ENCODE measurements at places on chromosomes 11 and 22.

- peak; percentile 13 for DNase-seq
Measured at GRCh38 chr11:88508759-88509581, 171.4 kb upstream of the CTSC start.

GRCh38 chr11:111236383-111236782 is 9.1 kb upstream of the POU2AF2 start:
- peak; percentile 65 for DNase-seq

DNA sequence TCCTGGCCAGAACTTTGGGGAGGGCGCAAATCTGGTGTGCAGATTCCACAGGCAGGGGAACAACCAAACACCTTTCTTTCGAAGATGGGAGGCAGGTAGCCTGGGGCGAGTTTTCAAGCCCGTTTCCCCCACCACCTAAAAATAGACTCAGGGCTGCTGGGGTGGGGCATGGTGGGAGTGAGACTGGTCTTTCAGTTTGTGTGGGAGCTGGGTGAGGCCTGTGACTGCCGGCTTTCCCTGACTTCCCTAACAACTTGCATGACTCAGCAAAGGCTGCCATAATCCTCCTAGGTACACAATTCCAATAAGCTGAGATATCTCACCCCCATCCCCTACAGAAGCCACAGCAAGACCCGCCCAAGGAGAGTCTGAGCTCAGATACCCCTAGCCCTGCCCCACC is 4.3 kb upstream of the OR5B12 start:
- DNase-seq = no peak

DNA sequence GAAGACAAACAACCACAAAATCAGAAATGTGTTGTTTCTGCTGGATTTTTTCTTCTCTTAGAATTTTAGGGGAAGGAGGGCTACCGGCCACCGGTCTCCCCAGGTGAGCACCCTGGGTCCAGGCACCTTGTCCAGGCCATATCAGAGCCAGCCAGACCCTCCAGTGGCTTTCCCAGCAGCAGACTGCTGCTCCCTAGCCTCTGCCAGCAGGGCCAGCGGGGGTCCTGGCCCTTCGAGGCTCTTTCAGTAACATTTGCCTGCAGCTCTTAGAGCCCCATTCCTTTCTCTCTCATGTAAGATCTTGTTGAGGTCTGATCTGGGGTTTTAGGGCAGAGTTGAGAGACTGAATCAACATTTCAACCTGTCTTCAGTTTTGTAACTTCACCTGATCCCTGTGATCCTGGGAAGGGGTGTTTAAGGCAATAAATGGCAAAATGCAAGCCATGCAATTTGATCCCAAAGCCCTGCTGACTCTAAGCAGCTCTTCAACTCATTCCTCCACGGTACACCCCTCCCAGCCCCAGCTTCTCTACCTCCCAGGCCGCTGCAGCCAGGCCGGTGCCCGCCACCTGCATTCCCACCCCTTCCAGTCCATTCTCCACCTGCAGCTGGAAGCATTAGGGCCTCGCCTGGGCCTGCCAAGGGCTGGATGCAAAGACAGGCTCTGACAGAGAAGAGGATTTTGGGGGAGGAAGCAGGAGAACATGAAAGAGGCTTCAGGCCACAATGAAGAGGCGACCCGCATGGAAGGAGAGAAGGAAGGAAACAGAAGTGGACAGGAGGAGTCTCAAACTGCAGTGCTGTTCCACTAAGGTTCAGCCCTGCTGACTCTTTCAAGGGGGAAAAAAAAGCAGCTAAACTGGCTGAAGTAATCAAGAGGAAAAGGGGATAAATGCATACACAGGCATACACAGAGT is 113.0 kb upstream of the FGF3 start:
- DNase-seq = no peak

DNA sequence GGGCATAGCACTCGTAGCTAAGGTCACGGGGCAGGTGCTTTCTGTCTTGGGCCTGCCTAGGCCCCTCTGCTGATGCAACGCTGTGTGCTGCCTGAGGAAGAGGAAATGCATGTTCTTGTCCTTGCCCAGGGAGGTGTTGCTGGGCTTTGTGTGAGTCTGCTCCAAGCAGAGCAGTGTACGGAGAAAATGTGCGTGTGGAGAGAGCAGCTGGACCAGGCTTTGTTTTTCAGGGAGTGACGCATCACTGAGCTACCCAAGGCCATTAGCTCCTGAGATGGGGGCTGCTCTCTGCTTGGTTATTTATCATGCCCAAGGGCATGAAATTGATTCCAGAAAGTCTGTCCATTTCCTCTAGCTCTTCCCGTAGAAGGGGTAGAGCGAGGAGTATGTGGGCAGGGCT is 82.9 kb upstream of the THY1 start:
- DNase-seq = no peak

DNA sequence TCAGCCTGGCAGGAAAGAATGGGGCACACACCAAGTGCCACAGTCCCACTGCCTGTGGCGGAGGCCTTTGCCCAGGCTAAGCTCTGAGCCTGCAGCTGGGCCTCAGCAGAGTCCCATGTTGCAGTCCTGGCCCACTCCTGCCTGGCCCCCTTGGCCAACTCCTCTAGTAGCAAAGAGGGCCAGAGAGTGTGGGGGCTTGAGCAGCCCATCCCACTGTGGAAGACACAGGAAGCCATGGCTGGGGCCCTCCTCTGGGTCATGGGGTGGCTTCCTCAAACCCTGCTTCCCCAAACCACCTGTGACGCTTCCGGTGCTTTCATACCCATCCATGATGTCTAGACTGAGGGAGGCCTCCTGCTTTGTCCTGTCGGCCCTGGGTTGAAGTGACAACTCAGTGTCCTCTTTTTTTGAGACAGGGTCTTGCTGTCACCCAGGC is 5.8 kb downstream of the RPS19BP1 start:
- DNase-seq = no peak

- peak; percentile 32 for DNase-seq
Measured at GRCh38 chr11:93775289-93775688, 8.8 kb upstream of the MED17 start.

GRCh38 chr22:47779474-47779873 is 1017.0 kb downstream of the TBC1D22A start:
- DNase-seq = no peak

DNA sequence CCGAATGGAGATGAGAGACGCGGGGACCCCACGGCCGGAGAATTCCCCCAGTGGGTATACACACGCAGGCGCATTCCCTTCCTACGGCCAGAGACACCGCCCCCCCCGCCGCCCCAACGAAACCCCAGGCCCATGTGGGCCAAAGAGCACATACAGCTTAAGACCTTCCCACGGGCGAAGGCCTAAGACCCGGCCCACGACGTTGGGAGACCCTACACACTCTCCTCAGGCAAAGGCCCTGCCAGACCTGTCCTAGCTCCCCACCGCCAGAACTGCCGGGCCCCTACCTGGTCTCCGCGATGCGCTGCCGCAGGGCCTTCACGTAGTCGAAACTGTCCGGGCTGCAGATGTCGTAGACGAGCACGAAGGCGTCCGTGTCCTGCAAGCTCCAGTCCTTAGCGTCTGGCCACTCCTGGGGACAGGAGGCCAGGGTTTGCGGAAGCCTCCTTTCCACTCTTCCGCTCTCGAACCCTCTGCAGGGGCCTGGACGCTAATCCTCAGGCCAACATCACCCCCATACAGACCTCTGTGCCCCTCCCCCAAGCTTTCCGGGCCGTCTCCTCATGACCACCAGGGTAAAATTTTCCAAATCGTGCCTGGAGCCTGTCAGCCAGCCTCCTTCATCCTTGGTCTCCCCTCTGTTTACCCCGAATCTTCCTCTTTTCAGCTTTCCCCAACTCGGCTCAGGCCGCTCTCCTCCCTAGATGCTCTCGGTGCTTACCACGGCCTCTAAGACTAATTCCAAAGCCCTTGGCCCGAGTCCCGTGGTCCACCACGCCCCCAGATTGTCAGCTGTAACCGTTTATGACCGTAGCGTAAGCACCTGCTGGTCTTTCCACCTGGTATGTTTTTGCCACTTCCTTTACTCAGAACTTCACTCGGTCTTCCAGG is 1.7 kb downstream of the RASL10A start:
- peak; percentile 23 for DNase-seq

- no peak for DNase-seq
Measured at GRCh38 chr22:39947220-39948216, 12.7 kb upstream of the TMA7B start.

GRCh38 chr11:76642341-76642740 is 28.2 kb downstream of the LRRC32 start:
- peak; percentile 59 for DNase-seq

GRCh38 chr11:47355283-47356128 is 3.0 kb upstream of the MYBPC3 start:
- DNase-seq = peak; percentile 87

DNA sequence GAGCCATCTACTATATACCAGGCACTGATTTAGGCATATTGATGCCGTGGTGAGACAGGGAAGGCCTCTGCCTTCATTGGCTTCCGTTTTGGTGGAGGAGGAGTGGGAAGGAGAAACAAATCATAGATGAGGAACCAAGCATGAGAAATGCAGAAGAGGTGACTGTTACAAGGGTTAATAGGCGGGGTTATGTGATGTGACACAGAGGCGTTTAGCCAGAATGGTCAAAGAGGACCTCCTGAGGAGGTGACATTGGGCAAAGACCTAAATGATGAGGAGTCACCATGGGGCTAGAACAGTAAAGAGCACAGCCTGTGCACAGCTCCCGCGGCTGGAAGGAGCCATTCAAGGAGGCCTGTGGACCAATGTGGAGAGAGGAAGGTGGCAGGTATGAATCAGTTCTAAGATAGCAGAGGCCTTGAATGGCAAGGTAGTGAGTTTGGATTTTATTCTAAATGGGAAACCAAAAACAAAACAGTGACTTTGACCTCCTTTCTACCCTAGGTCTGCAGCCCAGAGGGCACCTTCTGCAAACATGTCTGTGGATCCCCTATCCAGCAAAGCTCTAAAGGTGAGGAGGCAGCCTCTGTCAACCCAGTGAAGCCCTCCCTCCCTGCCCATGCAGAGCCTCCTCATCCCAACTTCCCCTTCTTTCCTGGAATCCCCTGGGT is 11.7 kb downstream of the MAFF start:
- DNase-seq = no peak

GRCh38 chr22:20889025-20889704 is 28.0 kb upstream of the CRKL start:
- no peak for DNase-seq

GRCh38 chr11:75765116-75765515 is 3.5 kb upstream of the DGAT2 start:
- no peak for DNase-seq

DNA sequence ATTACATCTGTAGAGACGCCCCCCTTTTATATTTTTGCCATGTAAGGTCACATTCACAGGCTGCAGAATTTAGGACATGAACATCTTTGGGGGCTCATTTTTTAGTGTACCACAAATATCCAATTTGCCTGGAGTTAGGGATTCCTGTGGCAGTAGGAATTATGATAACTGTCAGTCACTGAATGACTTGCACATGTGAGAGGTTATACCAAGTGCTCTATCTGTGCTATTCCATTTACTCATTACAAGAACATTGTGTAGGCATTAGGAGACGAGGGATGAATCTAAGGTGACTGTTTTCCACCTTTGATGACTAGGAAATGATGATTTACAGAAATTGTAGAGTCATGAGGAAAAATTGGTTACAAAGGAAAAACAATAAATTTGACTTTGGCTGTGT is 79.3 kb downstream of the LIF start:
- no peak for DNase-seq

DNA sequence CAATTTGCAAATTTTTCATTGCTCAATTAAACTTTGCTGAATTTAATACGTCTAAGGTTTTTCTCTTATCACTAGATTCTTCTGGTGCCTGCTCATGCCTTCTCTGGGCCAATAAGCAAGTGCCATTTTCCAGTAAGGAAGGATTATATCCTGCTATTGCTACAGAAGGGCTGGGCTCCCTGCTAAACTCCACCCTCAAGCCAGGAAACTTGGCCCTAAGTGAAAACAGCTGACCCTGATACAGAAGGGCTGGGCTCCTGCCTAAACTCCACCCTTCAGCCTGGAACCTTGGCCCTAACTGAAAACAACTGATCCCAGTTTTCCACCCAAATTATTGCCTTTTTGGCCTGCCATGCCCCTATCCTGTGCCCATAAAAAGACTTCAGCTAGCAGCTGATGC is 385.3 kb downstream of the DYNC2H1 start:
- DNase-seq = no peak

- no peak for DNase-seq
Measured at GRCh38 chr11:121909596-121909995, 206.4 kb downstream of the BLID start.

DNA sequence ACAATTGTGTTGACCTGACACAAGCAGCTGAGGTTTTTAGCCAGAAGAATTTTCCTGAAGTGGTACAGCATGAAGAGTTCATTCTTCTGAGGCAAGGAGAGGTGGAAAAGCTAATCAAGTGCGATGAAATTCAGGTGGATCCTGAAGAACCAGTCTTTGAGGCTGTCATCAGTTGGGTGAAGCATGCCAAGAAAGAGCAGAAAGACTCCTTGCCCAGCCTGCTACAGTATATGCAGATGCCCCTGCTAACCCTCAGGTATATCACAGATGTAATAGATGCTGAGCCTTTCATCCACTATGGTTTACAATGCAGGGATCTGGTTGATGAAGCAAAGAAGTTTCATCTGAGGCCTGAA is 12.9 kb upstream of the SCARF2 start:
- no peak for DNase-seq

DNA sequence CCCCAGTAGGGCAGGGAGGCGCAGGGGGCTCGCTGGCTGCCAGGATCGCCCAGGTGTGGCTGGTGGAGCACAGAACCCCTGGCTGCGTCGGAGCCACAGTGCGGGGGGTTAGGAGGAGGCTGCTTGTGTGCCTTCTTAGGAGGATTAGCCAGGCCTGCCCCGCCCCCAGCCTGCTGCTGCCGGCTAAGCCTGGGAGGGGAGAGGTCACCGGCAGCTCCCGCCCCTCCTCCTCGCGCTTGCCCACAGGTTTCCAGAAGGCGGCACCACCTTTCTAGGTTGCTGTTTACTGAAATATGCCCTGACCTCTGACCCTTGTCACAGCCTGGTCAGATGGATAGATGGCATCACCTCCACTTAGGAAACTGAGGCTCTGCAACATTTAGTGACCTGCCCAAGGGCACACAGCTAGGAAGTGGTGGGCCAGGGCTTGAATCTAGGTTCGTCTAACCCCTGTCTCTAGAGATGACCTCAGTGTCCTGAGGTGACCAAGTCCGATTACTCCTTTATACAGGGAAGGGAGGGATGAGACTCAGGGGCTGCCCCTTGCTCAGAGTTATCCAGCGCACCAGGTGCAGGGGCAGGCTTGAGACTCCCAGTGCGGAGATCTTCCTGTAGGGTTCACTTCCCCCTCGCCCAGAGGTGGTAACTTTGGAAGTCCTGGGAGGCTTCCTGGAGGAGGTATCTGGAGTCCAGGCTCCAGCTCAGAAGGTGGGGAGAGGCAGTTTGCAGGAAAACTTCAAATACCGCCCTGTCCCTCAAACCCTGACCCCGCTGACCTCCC is 44.0 kb downstream of the MYO7A start:
- no peak for DNase-seq

- DNase-seq = no peak
Measured at GRCh38 chr11:54558407-54558806, 45.4 kb downstream of the OR4C46 start.

DNA sequence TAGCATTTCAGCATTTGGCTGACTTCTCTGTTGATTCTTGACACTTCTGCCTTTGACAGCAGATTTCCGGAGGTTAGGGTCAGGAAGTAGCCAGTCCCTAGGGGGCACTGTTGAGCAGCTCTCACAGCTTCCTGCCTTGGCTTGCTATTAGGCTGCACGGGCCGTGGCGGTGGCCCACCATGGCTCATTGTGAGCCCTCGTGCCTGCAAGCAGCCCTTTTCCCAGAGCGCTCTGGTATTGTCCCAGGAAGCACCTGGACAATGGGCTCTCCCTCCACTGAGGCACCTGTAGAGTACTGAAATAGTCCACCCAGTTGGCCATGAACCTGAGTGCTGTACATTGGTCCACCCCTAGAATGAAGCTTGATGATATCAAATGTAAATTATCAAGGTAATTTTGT is 100.2 kb upstream of the GAL start:
- peak; percentile 59 for DNase-seq

GRCh38 chr11:128628325-128628673 is 40.9 kb upstream of the ETS1 start:
- DNase-seq = no peak
